ENCODE measurements at places on chromosomes 5 and 9.
A peak's percentile ranks its signal among the peaks of the same experiment; 100 is the strongest.

GRCh38 chr9:117268847-117269446, 145.9 kb downstream of the ASTN2 start:
- peak; percentile 20 for DNase-seq

DNA sequence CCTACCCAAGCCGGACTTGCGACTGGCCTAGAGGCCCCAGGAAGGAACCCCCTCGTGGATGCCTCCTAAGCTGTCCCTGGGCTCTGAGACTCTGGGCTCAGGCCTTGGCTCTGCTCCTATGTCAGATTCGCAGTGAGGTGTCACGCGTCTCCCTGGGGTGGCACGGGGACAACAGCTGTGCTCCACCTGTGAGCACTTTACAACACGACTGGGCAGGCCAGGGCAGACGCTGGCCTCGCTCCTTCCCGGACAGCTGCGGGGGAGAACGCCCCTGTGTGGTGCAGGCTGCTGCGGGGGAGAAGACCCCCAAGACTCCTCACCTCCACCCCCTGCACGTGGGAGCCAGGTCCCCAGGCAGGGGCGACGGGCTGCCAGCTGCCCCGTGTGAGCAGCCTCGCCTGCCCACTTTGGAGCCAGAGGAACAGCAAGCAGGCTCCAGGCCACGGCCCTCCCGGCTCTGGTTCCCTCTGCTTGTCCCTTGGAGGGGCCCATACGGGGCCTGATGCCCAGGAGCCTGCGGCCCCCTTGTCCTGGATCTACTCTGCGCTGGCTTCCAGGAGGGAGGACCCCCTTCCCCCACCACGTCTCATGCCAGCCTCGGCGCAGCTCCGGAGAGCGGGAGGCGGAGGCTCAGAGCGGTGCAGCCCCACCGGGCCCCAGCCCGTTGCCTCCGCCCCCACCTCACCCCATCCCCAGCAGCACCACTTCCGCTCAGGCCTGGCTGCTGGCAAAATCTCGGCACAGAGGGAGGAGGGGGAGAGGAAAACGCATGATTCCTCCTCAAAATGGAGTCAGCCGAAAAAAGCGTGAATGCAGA, 36.0 kb downstream of the SARDH start:
- no peak for DNase-seq

GRCh38 chr9:128898845-128899565, 17.1 kb downstream of the LRRC8A start:
- no peak for DNase-seq

DNA sequence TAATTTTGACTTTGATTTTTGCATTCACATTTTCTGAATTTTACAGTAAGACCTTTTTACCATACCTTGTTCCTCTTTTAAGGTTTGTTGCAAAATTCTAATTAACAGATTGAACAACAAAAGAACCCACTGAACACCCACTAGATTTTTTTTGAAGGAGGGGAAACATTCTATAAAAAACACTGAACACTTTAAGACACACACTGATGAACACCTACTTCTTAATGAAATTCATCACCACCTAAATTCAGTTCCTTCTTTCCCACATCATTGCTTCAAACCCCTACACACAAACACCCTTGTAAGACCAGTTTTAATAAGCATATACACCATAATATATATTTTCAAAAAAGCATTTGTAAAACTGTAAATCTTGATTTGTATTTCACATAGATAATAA, 559.0 kb upstream of the MEF2C start:
- no peak for DNase-seq

DNA sequence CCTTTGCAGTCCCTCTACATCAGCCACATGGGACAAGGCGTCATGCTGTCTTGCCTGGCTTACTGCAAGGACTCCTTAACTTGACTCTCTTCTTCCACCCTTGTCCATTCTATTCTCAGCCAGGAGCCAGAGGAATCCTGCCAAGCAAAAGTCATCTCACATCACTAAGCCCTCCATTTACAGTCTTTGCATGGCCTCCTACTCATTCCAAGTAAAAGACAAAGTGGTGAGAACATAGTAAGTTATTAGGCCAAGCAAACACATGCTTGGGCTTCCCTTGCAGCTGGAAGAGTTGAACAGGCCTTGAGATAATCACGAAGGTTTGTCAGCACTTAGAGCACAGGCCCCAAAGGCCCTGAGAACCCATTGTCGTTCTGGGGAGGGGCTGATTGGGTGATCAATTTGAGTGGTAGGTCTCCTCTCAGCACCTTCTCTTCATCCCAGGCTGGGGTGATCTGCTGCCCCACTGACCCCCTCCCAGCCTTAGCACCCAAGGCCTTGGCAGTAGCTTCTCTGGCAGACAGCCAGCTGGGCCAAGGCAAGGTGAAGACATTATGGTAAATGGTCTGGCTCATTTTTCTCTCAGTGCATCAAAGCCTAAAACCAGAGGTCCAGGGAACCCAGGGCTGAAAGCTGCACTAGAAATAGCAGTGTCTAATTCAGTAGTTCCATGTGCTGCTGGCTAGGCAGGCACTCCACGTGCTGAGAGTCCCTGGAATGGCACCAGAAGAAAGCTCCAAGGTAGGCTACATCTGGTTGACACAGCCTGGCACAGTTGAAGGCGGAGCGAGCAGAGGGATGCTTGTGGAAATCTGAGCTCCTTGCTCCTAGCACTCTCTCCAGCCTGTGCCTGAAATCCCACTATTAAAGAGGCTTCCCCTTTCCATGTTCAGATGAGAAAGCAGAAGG, 121.4 kb downstream of the ASTN2 start:
- DNase-seq, result no peak

- DNase-seq, result peak; percentile 34
Measured at GRCh38 chr5:140114341-140115185, 654 bp downstream of the PURA start.

GRCh38 chr5:61053937-61054336, 108.3 kb downstream of the SMIM15 start:
- DNase-seq, result no peak

DNA sequence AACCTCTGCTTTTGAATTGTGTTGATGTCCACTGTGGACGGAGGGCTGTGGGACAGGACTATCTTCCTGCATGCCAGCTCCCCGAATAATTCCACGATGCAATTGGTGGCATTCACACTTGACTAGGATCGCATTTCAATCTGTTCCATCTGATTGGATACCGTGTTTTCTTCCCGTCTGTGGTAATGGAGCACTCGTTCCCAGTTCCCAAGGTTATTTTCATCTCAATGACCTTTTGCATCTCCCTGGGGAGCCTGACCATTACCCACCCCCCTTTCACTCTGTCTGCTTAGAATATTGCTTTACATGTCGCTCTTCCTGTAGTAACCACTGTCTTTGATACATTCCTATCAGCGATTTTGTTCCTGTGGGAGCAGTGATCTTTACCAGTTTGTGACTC, 402.2 kb upstream of the WWC1 start:
- peak; percentile 16 for DNase-seq

- no peak for DNase-seq
Measured at GRCh38 chr5:159805021-159805420, 111.3 kb upstream of the ADRA1B start.

DNA sequence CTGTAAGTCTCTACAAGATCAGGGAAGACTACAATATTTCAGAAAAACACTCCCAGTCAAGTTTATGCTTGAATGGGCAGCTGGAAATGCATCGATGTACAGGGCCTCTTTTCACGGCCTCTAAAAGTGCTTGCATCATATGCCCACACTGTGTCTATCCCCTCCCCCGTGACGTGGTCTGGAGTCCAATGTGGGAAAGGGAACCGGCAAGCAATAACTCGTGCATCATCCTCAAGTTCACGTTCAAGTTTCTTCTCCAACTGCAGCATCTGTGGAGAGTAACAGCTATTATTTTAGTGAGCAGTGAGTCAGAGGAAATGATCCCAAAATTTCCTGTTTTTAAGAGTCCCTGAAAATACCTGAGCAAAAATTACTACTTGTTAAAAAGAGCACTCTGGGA, 22.3 kb downstream of the ATPSCKMT start:
- no peak for DNase-seq

GRCh38 chr5:93510626-93511380, 70.2 kb downstream of the NR2F1-AS1 start:
- no peak for DNase-seq
